NCI-H1092 treated with DMSO at 0.1 percent for 48 hours (cell line): ENCODE measurements at places on chromosomes 16 and 17.

DNA sequence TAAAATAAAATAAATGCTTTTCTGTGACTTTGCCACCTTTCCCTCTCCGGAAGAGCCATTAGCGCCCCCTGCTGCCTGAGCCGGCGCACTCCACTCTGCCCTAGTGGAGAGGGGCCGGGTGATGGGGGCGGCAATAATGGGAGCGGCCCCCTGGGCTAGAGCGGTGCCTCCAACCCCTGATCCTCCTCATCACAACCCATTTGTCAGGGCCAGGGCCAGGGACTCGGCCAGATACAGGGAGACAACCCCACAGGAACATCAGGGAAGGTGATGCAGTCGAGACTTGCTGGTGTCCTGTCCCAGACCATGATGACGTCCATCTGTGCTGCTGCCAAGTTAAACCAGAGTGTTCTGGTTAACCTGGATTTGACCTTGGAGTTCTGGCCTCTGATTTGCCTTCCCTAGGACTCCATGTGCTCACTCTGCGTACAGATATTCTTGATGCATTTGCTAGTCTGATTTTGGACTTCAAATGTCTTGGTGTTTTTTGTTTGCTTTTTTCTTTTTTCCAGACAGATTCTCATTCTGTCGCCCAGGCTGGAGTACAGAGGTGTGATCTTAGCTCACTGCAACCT, 46.1 kb upstream of the BPTF start:
- no peak for DNase-seq

DNA sequence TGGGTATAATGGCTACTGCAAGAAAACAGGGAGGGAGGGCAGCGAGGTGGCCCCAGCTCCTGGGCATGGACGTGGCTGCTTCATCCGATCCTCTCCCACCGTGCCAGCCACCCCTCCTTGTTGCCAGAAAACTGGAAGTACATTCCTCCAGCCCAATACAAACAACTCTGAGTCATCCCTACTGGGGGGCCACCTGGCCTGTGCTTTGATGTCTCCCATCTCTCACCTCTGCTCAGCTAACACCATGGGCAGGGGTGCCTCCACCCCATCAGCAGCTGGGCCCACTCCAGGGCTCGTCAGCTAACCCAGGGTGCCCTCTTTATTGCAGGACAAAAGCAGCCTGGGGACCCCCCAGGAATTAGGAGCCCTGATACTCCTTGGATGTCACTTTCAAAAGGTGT, 2.0 kb downstream of the RHBDF2 start:
- DNase-seq = no peak

DNA sequence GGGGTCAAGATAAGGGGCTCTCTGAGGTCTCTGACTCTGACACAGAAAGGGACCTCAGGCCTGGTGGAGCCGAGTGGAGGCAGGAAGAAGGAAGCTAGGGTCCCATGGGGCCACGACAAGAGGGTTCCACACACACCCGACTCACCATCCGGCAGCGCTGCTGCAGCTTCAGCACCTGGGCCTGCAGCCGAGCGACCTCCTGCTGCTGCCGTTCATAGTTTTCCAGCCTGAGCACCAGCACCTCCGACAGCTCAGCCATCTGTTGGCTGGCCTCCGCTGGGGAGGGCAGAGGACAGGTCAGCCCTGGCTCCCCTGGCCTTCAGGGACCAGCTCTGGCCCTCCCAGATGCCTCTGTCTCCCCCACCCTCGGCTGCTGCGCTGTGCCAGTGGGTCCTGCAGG, 6.4 kb downstream of the HAP1 start:
- no peak for DNase-seq

GRCh38 chr17:68085771-68086381, 50.3 kb downstream of the KPNA2 start:
- no peak for DNase-seq

GRCh38 chr17:69869667-69870066, 205.4 kb upstream of the KCNJ16 start:
- DNase-seq = no peak

DNA sequence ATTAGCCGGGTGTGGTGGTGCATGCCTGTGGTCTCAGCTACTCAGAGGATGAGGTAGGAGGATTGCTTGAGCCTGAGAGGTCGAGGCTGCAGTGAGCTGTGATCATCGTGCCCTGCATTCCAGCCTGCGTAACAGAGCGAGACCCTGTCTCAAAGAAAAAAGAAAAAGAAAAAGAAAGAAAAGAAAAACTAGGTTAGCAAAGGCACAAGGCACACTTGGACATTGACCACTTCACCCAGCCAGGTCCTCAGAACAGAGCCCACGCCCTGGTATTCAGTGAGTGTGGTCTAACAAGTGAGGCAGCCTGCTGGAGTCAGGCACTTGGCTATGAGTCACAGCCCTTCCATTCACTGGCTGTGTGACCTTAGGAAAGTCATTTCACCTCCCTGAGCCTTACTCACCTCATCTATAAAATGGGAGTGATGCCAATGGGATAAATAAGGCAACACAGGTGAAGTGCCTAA, 10.4 kb downstream of the MILR1 start:
- DNase-seq = no peak

DNA sequence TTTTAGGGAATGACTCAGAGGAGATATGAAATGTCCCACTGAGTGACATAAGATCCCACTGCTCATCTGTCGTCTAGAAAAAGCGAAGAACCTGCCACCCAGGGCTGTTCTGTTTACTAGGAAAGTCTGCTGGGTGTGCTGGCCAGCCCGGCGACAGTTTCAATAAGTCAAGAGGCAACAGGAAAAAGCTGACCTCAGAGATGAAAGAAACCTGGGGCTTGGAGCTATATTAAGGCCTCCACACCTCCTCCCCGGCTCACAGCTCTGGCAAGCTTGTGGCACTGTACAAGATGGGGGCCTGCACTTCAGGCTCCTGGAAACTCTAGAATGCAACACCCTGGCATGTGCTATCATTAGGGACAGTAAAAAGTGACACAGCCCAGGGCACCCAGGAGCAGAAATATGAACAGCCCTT, 10.6 kb downstream of the ZFHX3 start:
- no peak for DNase-seq

GRCh38 chr16:49701789-49702494, 154.0 kb downstream of the ZNF423 start:
- peak; percentile 75 for DNase-seq

DNA sequence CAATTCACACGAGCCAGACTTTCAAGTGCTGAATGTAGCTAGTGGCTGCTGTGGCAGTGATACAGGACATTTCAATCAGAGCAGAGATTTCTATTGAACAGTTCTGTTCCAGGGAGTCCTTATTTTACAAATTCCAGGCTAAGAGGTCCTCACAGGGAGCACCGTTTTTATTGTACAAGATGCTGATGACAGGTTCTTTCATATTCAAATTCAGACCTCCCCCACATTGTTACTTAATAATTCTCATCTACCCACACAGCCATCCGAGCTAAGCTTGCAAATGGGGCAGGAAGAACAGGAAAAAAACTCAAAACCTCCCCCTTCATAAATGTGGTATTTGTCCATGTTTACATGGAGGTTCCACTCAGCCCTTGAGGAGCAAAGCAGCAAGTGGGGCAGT, 9.8 kb downstream of the GABARAPL2 start:
- DNase-seq = no peak

- no peak for DNase-seq
Measured at GRCh38 chr17:51660266-51660665, 399.9 kb downstream of the UTP18 start.

- no peak for DNase-seq
Measured at GRCh38 chr16:57906382-57907316, 64.3 kb downstream of the CNGB1 start.

DNA sequence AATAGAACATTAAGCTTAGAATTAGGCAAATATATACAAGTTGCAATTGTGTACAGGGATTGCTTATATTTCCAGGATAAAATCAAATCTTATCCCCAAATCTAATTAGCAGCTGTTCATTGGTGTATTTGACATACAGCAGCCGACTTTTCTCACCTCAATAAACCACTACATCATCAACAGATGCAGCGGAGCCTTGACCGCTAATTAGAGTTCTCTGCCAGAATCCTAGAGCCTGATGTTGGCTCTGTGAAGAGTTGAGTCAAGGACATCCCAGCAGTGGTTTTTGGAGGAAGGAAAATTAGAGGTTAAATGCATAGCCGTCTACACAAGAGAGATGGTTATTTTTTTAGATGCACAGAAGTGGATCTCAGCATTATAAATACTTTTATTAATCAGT, 221.9 kb upstream of the CACNG5 start:
- no peak for DNase-seq

GRCh38 chr16:79770244-79771064, 169.9 kb upstream of the MAF start:
- DNase-seq = peak; percentile 78

GRCh38 chr17:67994817-67995569, 1.3 kb downstream of the C17orf58 start:
- DNase-seq = peak; percentile 60

DNA sequence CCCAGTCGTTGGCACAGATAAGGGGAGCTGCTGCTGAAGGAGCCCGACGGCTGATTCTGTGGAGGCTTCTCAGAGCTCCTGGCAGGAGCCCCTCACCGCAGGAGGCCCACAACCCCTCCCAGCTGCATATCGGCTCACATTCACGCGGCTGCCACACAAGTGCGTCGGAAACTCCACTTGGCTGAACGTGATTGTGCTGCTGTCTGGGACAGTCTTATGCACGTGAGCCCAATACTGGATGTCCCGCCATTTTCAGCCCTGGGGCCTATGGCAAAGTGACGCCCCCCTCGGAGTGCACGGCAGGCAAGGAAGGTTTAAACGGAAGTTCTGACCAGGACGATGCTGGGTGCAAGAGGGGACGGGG, 8.7 kb upstream of the PITPNA start:
- DNase-seq = no peak

GRCh38 chr17:68011199-68011665, 15.0 kb upstream of the C17orf58 start:
- peak; percentile 32 for DNase-seq

- peak; percentile 29 for DNase-seq
Measured at GRCh38 chr16:11797957-11798299, 870 bp upstream of the ZC3H7A start.

- no peak for DNase-seq
Measured at GRCh38 chr16:149024-149660, 3.3 kb upstream of the HBZ start.

- no peak for DNase-seq
Measured at GRCh38 chr16:67108931-67109406, 772 bp upstream of the PHAF1 start.

GRCh38 chr17:28151001-28151400, 108.5 kb downstream of the NLK start:
- peak; percentile 83 for DNase-seq

- peak; percentile 36 for DNase-seq
Measured at GRCh38 chr17:50272711-50273653, 1.3 kb upstream of the TMEM92 start.

GRCh38 chr17:35407531-35407930, 24.8 kb downstream of the SLFN12 start:
- no peak for DNase-seq

GRCh38 chr17:80220054-80220735, at the start of the genes SGSH and SLC26A11:
TSS of gene SGSH (minus strand) at chr17:80220333. CDS start at chr17:80220313, 20 bp downstream.
TSS of gene SLC26A11 (plus strand) at chr17:80220427. CDS start at chr17:80221561, 1,134 bp downstream.
- DNase-seq = peak; percentile 65

DNA sequence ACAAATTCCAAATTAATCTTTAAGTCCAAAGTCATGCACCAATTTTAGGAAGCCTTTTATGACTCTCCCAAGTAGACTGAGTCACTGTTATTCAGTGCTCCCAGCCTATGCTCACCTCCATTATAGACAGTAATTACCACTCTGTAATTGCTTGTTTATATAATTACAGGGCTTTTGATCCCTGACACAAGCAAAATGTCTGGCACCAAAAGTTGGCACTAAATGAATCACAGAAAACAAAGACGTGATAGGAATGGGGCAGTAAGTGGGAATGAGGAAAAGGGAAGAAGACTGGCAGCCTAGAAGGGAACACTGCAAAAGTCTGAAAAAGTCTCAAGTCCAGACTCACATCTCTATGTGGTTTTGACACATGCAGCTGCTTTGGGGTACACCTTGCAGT, 94.1 kb downstream of the SLC39A11 start:
- no peak for DNase-seq

DNA sequence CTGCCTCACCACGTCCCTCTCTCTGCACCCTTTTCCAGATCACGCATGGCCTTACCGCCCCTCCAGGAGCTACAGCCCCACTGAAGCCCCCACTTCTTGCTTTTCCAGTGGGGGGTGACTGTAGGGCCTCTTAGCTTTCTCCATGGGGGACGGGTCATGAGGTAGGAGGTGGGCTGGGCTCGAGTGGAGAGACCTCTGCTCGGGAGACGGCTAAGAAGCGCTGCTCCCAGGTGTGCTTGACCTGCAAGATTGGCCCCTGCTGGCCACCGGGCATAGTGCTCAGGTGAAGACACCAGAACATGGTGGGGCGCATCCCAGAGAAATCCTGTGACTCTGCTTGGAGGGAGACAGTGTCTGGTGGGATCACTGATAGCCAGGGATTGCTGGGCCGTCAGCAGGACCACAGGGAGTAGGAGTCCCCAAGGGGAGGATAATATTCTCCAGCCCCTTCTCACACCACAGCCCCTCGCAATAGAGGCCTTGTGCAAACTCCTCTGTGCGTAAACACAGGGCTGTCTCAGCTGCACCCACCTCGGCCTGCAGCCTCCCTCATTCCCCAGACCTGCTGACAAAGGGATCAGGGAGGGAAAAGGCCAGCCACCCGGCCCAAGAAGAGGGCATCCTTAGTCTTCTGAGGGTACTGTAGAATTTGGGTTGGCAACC, 8.9 kb upstream of the GALK1 start:
- DNase-seq = no peak

- no peak for DNase-seq
Measured at GRCh38 chr16:87562201-87562600, 40.1 kb upstream of the JPH3 start.

- no peak for DNase-seq
Measured at GRCh38 chr16:57137566-57138273, 45.3 kb downstream of the CPNE2 start.

GRCh38 chr17:75010683-75011400, 1.6 kb upstream of the MRPL58 start:
- peak; percentile 52 for DNase-seq

- DNase-seq = no peak
Measured at GRCh38 chr17:77371888-77372443, 231.2 kb downstream of the SEC14L1 start.

- DNase-seq = peak; percentile 67
Measured at GRCh38 chr17:50949989-50950877, 84.1 kb upstream of the TOB1 start.

DNA sequence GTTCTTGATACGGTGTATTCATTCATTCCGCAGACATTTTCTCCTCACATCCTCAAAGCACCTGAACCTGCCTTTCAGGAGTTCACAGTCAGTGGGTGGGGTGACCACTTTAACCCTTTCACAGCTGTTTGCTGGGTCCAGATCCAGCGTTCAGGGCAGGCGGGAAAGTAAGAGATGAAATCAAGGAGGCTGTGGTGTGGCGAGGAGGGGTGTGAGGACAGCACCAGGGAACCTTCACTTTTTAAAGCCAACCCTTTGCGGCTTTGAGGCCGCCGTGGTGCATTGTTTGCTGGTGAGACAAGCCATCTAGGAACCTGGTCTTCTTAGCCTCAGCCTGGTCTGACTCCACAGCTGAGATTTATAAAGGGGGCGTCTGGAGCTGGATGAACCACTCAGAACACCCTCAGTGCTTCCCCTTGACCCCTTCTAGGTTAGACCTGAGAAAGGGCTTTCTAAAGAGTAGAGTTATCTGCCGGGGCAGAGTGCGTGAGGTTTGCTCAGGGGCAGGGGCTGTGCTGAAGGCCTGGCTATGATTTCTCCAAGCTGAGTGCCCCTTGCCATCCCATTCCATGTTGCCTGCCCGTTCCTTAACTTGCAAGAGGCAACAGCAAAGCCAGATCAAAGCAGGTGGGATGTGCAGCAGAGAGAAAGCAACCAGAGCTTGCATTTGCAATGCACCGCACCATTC, 933 bp downstream of the CCR7 start:
- no peak for DNase-seq

GRCh38 chr17:66169839-66170238, 22.1 kb downstream of the CEP112 start:
- no peak for DNase-seq
